ENCODE measurements at places on chromosomes 11 and 22.

GRCh38 chr22:19448076-19448607, 631 bp upstream of the C22orf39 start:
- no peak for DNase-seq

DNA sequence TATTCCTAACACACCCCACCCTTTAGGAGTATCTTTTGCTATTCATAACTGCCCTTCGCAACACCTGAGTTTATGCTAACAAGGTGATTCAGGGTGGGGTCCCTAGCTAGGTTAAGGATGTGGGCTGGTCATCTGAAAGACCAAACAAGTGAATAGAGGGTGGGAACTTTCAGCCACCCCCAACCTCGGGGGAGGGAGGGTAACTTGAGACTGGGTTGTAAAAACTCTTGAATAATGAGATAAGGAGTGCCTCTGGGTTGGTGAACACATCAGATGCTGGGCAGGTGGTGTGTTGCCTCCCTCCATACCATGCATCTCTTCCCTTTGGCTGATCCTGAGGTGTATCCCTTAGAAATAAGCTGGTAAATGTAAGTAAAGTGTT, 111.5 kb downstream of the SWAP70 start:
- DNase-seq = no peak

GRCh38 chr11:75014129-75014528, 25.4 kb downstream of the NEU3 start:
- no peak for DNase-seq

- no peak for DNase-seq
Measured at GRCh38 chr22:45418056-45418769, 4.7 kb downstream of the RIBC2 start.

DNA sequence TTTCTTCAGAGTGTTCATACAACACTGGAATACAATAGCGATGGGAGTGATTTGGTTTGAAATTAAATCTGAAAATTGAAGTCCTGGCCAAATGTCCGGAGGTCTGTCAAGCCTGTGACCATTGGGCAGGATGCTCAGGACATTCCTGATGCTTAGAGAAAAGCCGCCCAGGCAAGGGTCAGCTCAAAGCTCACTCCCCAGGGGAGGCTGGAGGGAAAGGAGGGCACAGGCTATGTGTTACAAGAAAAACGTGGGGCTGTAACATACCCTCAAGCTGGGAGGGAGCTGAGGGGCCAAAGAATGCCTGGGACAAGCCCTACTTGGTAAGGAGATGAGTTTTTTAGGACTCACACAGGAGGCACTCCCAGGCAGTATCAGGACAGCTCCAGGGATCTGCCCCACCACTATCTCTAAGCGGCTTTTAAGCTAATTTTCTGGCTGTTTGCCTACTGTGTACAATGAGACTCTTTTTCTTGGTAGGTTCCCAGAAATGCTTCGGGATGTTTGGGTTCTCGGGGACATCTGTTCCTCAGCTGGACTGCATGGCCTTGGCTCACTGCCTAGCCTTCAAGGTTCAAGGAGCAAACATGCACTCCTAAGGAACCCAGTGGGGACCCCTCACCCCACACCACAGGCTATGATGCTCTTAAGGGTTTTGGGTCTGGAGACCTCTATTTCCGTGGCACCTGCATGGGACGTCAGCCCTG, 500.1 kb downstream of the BRD1 start:
- no peak for DNase-seq

GRCh38 chr11:6638429-6638828, 17.2 kb downstream of the DCHS1 start:
- DNase-seq = no peak

DNA sequence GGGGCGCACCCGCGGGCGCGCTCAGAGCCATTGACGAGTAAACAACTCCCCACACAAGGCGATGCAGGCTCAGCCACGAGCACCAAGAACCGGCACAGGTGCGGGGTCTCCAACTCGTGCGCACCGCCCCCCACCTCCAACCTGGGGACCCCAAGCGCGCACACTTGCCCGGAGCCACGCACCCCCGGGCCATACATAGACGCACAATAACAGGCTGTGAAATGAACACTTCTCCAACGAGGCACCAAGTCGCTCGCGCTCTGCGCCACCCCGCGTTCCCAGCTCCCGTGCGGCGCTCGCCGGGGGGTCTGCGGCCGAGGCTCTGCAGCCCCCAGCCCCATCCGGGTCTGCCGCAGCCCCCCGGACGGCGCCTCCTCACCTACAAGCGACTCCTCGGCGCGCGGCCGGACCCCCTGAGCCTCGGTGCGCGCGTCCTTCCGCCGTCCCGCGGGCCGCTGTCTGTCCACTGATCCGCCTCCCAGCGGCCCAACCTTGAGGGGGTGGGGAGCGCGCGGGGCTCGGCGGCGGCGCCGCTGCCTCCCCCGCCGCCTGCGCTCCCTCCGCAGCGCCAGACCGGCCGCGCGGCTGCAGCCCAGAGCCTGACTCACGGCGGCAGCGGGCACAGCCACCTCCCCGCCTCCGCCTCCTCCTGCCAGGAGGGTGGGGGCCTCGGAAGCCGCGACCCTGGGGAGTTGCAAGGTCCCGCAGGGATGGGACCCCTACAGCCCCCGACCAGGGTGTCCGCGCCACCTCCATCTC, 1.6 kb downstream of the IFITM10 start:
- DNase-seq = no peak

GRCh38 chr11:112745973-112746372, 215.2 kb upstream of the NCAM1 start:
- DNase-seq = no peak

DNA sequence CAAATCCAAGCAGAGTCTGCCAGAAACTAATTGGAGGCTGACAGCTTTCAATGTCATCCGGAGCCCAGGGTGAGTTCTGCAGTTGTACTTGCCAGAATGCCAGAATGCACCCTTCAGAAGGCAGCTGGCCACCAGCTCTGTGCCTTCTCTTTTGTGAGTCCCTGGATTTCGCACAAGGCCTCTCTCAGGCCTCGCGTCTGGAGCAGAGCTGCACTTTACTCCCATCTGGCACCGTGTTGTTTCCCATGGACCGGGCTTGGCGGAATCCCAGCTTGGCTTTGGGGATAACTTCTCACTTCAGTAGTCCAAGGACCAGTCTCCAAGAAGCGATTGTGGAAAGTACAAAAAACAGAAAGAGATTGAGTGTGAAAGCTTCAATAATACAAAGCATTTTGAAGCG, 451.3 kb upstream of the KIRREL3 start:
- no peak for DNase-seq

DNA sequence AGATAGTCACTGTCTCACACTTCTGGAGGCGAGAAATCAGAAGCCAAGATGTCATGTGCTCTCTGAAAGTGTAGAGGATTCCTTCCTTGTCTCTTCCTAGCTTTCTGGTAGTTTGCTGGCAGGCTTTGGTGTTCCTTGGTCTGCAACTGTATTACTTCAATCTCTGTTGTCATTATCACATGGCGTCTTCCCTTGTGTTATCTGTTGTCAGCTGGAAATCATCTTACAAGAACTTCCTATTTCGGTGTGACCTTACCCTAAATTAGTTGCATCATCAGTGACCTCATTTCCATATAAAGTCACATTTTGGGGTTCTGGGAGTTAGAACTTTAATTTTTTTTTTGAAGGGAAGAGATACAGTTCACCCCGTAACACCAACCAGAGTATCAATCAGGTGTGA, 3.3 kb upstream of the LIN7C start:
- DNase-seq = no peak

DNA sequence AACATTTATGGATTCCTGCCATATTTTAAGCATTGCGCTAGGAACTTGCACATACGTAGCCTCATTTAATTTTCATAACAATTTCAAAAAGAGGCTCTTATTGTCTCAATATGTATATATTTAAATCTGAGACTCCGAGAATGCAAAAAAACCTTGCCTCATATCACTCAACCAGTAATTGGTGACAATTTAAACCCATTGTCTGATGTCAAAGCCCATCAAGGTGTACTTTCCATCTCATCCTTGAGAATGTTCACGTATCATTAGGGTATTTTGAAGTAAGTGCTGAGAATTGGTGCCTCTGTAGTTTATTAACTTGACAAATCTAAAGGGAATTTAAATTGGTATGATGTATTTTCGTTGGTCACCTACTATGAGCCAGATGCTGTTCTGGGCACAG, 136.5 kb downstream of the FAM76B start:
- DNase-seq = no peak
